ENCODE measurements at places on chromosomes 3 and 15.

DNA sequence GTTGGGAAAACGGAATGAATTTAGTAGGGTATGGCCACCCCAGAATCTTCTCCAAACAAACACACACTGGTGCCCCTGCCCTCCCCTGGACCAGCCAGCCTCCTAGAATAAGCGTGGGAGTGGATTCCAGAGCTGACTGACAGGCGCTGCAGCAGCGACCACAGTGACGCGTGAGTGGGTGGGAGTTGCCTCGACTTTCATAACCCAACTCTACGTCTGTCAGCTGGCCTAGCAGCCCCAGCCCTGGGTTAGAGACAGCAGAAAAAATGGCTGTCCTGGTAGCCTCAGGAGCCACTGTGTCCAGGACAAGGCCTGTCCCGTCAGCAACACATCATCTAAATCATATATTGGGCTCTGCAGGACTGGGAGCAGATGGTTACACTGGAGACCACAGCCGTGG is 10.0 kb downstream of the PLA2G4B start:
- no peak for DNase-seq

DNA sequence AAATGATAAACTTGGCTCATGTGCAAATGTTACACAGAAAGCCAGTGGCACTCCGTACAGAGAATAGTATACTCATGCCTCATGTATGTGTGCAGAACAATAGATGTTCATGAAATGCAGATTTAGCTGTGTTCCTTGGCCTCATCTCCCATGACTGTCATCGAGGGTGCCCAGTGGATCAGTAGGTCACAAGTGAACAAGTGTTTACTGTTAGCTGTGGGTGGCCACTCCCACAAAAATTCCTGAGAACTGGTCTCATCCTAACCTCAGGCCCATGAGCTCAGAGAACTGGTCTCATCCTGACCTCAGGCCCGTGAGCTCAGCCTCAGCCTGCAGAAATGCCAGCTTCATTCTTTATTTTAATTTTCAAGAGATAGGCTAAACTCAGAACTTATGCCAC is 124.1 kb downstream of the GADL1 start:
- no peak for DNase-seq

DNA sequence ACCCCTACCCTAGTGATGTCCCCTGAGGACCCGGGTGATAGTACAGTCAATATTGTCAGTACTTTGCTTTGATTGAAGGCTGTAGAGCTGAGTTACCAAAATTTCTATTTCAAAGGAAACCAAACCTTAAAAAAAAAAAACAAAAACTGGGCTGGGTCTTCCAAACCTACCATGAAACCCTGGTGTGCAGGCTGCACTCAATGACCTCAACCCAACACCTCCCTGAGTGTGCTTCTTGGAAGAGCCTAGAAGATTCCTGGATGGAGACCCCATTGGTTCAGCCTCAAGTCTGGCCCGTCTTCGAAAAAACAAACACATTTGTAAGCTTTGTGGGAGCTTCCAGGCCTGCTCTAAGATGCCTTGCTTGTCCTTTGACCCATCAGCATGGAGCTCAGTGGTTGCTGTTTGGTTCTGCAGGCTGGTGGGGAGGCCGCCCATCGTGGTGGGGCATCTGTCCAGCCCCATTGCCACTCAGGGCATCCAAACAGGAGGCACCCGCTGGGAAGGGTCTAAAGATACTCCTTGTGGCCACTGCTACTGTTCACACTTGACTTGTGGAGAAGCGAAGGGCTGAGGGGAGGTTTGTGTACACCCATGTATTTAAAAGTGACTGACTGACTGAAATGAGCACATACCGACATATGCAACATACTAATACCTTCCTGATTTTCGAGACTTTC is 32.2 kb downstream of the CRTAP start:
- no peak for DNase-seq

GRCh38 chr3:60366486-60366885 is 884.8 kb downstream of the FHIT start:
- no peak for DNase-seq

GRCh38 chr3:160616716-160617115 is 51.3 kb upstream of the KPNA4 start:
- DNase-seq: no peak

- DNase-seq: no peak
Measured at GRCh38 chr15:84804005-84804900, 12.9 kb upstream of the ALPK3 start.

- no peak for DNase-seq
Measured at GRCh38 chr3:47536967-47537366, 23.5 kb upstream of the ELP6 start.

DNA sequence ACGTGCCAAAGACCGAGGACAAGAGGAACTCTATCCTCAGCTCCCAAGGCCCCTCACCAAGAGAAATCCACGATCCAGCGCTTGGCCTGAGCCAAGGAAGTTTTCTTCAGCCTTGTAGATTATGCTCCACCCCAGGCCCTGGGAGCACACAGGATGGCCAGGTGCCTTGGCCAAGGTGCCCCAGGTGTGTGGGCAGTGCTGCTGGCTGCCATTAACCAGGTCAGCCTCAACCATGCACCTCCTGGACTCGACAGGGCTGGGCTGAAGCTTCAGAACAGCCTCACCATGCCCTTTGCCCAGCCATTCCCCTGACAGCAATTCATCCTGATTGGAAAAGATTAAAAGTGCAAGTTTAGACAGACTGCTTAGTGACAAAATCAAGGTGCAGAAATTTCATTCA is 10.9 kb upstream of the MESP1 start:
- no peak for DNase-seq

GRCh38 chr15:38781196-38781595 is 216.6 kb upstream of the RASGRP1 start:
- DNase-seq: no peak

DNA sequence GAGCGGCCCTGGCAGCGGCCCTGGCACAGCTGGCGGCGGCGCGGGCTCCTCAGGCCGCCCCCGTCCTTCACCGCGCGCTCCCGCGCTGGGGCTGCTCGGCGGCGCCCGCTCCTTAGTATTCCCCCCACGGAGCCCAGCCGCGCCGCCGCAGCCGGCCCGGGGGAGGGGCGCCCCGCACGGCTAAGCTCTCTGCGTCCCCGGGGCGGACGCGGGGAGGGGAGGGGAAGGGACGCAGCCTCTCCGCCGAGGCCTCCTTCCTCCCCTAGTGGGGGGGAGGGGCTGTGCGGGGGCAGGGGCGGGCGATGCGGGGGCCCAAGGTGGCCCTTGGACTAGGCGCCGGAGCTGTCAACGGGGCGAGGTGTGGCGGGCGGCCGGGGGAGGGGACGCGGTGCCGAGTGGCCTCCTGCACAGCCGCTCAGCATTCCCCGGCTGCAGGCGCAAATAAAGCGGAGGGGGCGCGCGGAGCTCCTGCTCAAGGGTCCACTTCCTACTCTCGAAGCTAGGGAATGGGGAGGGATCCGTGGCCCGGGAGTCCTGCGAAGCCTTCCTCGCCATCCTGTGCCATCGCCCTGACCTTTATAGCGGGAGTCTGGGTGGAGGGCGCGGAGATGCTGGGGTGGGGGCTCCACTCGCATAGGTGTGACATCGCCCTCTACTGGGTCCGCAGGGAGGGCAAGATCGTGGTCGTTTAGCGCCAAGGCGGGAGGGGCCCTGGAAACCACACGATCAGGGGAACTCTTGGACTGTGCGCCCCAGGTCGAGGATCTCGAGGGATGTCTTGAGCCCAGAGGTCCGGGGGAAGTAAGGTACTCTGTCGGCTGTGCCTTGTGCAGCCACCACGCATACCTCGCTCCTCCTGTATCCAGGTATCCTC is 22.2 kb downstream of the EPHB3 start:
- DNase-seq: no peak

GRCh38 chr15:32707436-32707835 is 10.4 kb upstream of the GREM1 start:
- no peak for DNase-seq

DNA sequence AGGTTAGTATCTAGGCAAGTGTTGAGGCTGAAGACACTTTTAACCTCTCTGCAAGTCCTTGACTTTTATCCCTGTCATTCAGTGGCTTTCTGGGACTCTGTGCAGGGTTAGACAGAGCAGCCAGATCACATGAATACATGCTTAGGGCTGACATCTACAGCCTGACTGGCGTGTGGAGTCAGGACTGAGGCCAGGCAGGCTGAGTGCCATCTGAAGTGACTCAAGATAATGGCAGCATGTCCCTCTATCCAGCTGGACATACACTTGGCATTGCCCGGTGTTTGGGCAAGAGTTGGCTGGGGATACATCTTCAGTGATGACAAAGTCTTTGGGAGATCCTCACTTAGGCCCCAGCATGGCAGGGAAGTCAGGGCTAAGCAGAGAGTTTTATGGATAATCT is 22.4 kb downstream of the DUOX2 start:
- no peak for DNase-seq

DNA sequence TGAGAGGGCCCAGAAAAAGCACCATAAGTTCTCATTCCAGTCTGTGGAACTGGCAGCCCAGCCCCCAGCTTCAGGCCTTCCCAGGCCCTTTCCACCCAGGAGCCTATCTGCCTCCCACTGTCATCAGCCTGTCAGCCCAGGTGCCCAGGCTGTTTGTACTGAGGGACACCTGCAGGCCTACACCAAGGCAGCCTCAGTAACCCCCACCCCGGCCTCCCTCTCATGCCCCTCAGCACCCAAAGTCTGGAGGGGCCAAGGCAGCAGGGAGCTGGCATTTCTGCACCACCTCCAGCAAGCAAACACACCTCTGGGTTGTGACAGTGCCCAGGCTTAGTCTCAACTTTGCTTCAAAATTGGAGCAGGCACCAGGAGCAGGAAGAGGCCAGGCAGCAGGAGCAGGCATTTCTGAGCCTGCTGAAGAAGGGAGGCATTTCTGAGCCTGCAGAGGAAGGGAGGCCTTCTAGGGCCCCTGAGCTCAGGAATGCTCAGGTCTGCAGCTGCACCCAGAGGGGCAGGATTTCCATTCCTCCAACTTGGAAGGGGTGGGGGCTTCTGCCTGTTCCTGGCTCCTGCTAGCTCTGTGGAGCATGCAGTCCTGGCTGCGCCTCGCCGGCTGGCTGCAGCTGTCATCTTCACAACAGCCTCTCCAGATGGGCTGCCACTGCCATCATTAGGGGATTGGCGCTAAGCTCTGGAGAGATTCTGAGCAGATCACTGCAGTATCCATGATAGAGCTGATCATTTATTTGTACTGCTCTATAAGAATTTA is 396.1 kb downstream of the UNC13C start:
- no peak for DNase-seq

- DNase-seq: no peak
Measured at GRCh38 chr3:71300951-71301393, 282.6 kb downstream of the FOXP1 start.

GRCh38 chr15:67146875-67147381 is 81.5 kb downstream of the SMAD3 start:
- no peak for DNase-seq

- no peak for DNase-seq
Measured at GRCh38 chr3:185818267-185818875, 6.5 kb downstream of the IGF2BP2 start.

DNA sequence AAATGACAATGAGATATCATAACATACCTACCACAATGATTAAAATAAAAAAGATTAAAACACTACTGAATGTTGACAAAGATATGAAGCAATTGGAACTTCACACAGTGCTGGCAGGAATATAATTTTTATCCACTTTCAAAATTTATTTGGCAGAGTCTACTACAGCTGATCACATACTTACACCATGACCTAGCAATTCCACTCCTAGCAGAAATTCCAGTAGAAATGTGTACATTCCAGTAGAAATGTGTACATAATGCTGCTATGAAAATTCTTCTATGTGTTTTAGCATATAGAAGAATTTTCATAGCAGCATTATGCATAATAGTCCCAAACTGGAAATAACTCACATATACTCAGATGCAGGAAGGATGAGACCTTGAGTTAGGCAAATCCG is 43.5 kb downstream of the IFT57 start:
- no peak for DNase-seq

- peak; percentile 39 for DNase-seq
Measured at GRCh38 chr3:125119752-125120378, 64.1 kb upstream of the HEG1 start.

DNA sequence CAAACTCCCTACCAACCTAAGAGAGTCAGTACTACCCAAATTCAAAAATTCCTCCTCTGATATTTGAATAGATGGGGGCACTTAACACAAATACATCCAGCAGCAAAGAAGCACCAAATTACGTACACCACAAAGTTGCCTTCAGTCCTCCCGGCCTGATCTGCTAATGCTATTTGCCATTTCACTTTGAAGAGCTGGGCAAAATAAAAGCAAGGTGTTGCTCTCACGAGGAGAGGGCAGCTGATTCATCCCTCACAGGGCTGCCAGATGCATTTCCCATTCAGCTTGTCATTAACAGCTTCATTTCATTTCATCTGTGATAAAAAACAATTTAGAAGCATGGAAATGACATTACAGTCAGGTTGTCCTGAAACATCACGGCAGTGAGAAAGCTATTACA is 283.4 kb upstream of the VEPH1 start:
- no peak for DNase-seq

DNA sequence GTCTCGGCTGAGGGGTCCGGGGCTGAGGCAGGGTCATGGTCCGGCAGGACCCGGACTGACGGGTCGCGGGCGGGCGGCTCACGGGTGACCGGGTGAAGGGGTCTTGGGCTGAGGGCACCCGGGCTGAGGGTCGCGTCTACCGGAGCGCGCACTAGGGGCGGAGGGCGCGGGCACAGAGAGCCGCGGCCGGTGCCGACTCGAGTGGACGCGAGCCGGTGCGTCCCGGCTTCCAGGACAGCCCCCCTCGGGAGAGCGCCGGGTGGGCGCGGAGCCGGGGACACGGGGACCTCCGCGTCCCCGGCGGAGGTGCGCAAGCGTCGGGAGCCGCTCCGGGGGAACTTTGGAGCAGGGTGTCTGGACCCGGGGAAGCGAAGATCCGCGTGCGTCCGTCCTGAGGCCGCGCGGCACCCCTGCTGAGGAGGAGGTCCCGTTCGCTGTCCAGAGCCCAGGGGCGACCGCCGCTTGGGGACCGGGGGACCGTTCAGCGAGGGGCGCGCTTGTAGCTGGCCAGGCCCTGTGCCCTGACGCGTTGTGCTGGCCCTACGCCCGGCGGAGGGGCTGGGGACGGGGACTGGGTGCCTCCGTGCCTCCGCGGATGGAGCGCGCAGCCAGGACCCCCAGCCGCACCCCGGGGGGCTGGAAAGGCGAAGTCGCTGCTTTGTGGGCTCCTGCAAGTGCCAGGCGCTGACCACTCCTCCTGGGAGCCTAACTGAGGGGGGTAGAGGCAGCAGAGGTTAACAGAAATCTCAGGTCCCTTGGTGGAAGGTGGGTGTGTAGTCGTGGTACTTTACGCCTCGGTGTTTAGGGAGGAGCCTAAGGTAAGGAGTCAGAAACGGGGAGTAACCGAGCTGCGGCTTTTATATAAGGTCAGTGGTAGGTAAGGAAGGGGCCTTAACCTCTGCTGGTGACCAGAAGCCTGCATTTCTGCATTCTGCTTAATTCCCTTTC is at the start of gene PPARG:
Gene PPARG, plus strand, starts transcription at position 889 of the 948 bp plus-strand sequence. CDS start 90,642 bp downstream, outside the sequence.
- no peak for DNase-seq

Measured in activated gamma-delta T cell treated with anti-CD3 and anti-CD28 coated beads, Interleukin-2, amount 50 U/mL, for 16 hours (primary cell).